Gastroesophageal sphincter (tissue), 4 donors: ENCODE measurements at places on chromosomes 16 and 17. TPM values are rescaled to one million over a fixed set of nuclear protein-coding genes. Genes with fewer than 3 reads are reported as not detected.

CLEC18A gene
- 1.9 TPM for total RNA-seq

CLDN6 gene
- total RNA-seq, result not detected

GEMIN4 gene
- 19.6 TPM for total RNA-seq

VWA3A gene
- not detected for total RNA-seq

SPATA32 gene
- total RNA-seq, result not detected

DNA sequence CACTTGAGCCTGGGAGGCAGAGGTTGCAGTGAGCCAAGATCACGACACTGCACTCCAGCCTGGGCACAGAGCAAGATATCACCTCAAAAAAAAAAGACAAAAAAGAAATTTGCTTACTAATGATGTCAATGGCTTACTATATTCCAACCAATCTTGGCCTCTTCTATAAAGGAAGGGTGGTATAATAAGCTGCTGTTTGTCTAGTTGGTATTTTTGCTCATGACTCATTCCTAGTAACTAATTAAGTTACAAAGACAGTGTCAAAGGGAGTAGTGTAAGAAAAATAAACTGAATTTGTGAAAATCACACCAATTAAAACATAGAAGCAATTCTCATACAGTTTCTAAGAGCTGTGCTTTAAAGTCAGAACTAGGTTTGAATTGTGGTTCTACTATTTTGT lies 82.5 kb downstream of the NLK start:
- ATAC-seq, result no peak

- ATAC-seq, result peak; percentile 34
Measured at GRCh38 chr17:34386697-34387550, 23.9 kb upstream of the CCL1 start.

DNA sequence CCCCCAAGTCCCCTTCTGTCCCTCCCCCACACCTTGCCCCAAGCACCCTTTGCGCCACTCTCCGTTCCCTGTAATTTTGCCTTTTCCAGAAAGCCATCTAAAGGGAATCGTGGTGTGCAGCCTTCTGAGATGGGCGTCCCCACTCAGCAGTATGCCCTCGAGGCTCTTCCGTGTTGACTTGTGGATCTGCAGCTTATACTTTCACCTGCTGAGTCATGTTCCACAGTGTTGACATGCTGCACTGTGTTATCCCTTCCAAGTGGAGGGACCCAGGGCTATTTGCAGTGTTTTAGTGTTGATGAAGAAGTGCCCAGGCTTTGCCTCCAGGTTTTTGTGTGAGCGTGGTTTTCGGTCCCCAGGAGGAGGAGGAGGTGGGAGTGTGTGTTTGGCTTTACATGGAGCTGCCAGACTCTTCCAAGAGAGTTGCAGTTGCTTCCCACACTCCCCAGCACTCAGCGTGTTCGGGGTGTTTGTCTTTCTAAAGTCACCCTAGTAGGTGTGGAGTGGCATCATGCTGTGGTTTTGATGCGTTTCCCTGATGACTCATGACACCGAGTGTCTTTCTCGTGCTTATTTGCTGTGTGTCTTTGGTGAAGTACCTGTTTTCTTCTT lies 32.1 kb upstream of the JPT2 start:
- ATAC-seq, result no peak
